ENCODE measurements at places on chromosomes 11 and 22. TPM values are rescaled to one million over a fixed set of nuclear protein-coding genes. Genes with fewer than 3 reads are reported as not detected.

- no peak for DNase-seq
Observed at GRCh38 chr22:21803811-21804249, 63.6 kb downstream of the MAPK1 start.

GRCh38 chr11:72932132-72932570, 117.9 kb downstream of the ATG16L2 start:
- DNase-seq: no peak

DNA sequence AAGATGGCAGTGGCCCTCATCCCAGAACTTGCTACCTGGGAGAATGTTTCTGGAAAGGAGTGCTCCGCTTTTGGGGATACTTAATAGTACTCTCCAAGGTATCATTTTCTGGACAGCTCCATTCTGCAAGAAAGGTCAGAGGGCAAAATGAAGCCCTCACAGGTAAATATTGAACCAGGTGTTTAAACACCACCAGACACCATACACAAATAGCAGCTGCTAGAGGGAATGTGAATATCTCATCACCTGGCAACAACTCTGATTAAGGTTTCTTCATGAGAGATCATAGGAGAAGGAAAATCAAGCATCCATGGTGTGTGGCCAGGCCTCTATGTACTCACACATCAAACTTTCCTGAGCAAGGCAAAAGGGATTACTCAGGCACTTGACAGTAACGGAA, 226.1 kb upstream of the FAT3 start:
- no peak for DNase-seq

DNA sequence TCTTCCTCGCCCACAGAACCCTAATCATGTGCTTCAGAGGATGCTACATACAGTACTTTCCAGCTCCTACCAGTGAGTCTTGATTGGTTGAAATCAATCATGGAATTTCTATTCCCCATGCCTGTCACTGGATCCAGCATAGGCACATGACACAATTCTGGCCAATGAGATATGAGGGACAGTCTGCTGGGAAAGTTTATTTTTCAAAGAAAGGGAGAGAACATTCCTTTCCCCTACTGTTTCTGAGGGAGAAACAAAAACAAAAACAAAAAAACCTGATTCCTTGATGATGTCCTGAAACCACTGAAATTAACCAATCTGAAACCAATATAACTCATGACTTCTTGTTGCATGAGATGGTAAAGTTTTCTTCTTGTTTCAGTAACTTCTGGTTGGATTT, 3.3 kb upstream of the RCN1 start:
- no peak for DNase-seq

GRCh38 chr11:114307524-114308203, 11.5 kb downstream of the NNMT start:
- DNase-seq: no peak

Gene APBB1
- 19.8 TPM for total RNA-seq

Gene VWA5A
- total RNA-seq: 19.5 TPM

Gene OR52B4
- total RNA-seq: not detected

Gene TRIM29
- total RNA-seq: 1.3 TPM

Gene BTG4
- total RNA-seq: not detected

Data from omental fat pad (tissue), 4 donors.